K562 (cell line): ENCODE measurements at places on chromosomes 6 and 20. TPM values are rescaled to one million over a fixed set of nuclear protein-coding genes. Genes with fewer than 3 reads are reported as not detected.

GLYATL3 gene
- total RNA-seq, result not detected in 2 replicates

IFT52 gene
- total RNA-seq, result 15.3 and 17.6 TPM in 2 replicates

QRSL1 gene
- 16.3 and 19.6 TPM in 2 replicates for total RNA-seq

GNAS-AS1 gene
- total RNA-seq, result 1.2 and 1.3 TPM in 2 replicates

EDN1 gene
- total RNA-seq, result not detected in 2 replicates

DNA sequence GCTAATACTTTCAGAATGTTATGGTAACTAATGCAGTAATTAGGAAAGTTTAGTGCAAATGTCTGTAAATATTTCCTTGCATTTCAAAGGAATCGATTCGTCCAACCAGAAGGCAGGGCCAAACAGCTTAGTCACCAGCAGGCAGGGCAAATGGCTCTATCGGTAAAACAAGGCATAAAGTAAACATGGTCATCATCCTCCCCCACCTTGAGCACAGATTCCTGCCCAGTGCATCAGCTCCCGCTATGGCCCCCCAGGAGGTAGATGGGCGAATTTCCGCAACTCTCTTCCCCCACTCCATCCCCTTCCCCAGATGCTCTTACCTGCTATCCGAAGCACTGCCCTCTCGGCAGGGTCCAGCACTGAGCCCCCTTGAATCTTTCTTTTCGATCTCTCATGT lies 103.8 kb upstream of the BEND6 start:
- no peak for DNase-seq

GRCh38 chr6:106185615-106186014 lies 99.5 kb downstream of the PRDM1 start:
- no peak for DNase-seq

- no peak for DNase-seq
Measured at GRCh38 chr20:56933331-56933698, 304.2 kb downstream of the TFAP2C start.

DNA sequence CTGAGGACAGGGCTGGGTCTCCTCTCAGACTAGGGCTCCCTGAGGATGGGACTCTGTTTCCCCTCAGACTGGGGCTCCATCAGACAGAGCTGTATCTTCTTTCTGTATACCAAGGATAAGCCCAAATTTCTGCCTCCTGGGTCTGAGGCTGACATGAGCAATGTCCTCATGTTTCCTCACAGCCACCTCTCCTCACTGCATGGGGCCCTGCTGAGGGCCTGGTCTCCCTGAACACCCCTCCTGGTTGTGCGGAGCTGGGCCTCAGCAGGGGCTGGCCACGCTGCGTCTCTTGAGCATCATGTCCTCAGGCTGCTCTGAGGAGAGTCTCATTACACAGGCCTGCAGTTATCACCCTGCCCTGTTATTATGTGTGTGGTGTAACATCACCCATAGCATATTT lies 144.6 kb downstream of the LRFN2 start:
- DNase-seq, result no peak

DNA sequence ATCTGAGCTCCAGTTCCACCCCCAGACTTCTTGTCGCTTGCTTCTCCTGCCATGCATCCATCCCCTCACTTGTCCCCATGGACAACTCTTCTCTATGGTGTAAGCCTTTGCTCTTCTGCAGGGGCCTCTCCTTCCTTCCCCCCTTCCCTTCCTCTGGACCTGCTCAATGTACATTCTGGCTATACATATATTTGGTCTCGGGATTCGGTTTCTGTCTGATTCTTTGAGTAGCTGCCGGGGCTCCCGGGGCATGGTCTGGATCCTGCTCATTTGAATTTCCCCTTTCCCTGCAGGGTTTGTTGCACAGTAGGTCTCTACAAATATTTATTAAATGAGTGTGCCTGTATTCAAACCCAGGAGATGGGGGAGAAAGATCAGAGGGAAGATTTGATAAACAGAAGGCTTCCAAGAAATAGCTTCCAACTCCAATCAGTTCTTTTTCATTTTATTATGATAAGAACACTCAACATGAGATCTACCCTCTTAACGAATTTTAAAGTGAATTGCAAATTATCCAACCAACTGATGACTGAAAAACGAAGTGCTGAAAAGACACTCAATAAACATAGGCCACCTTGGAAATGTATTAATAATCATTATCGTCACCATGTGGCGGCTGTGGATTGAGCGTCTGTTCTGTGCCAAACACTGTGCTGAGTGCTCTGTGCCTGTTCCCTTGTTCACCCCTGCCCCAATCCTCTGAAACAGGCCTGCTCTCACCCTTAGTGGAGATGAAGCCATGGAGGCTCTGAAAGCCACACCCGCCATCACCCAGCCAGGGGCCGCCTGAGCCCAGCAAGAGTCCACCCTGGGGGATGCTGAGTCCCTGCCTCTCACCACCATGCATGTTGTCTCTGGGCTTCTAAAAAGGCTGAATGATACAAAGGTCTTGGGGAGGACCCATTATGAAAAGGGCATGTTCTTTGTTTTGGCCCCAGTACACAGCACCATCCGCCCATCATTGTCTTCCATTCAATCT lies 34.3 kb upstream of the APCDD1L start:
- no peak for DNase-seq

DNA sequence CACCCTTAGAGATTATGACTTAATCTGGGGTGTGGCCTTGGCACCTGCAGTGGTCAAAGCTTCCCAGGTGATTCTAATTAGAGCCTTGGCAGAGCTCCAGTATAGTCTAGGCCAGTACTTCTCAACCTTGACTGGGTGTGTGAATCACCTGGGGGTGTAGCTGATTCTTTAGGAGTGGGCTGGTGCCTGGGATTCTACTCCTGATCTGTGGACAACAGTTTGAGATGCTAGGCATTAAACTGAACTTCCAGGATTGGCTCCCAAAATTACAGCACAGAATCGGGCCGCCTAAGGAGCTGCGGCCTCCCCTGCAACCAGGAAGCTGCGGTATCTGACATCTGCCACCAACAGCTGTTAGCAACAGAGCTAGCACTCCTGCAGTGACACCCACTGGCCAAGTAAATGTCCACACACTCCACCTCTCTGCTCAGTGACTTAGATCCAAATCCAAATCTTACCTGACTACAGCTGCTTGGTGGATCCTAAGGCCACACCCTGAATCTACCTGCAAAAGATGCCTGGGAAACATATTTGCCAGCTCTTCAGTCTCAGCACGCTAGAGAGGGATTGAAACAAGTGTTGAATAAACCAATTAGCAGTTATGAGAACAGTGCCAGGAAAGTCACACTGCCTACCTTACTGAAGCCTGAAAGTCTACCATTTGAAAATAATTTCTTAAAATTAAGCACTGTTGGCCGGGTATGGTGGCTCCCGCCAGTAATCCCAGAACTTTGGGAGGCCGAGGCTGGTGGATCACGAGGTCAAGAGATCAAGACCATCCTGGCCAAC lies 126.7 kb downstream of the UNC5CL start:
- peak; percentile 67 for DNase-seq

DNA sequence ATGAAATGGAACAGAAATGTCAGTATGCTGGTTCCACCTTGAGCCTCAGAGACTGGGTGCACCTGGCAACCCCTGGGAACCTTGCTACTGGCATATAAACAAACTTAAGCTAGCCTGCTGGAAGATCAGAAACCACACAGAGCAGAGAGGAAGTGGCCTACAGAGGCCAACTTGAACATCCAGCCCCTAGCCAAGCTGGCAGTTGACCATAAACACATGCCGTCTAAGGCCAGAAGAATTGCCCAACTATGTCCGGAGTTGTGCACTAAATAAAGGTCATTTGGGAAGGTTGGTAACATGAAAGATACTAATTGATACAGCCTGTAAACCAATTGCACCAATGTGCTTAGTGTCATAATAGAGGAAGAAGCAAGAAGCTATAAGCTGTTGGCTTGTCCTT lies 266.6 kb upstream of the BTBD3 start:
- no peak for DNase-seq

GRCh38 chr6:137692806-137693205 lies 174.3 kb upstream of the TNFAIP3 start:
- DNase-seq, result no peak

DNA sequence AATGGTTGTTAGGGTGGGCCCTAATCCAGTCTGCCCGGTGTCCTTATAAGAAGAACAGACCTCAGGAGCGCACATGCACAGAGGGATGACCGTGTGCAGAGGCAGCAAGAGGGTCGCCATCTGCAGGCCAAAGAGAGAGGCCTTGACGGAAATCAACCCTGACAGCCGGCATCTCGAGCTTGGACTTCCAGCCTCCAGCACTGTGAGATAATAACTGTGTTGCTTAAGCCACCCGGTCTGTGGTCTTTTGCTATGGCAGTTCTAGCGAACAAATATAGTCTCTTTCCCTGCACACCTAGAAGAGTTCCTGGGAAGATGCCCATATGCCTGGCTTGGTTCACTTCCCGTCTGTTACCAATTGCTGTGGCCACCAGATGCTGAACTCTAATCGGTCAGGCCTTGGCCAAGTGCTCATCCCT lies 35.3 kb upstream of the PTGIS start:
- peak; percentile 46 for DNase-seq

DNA sequence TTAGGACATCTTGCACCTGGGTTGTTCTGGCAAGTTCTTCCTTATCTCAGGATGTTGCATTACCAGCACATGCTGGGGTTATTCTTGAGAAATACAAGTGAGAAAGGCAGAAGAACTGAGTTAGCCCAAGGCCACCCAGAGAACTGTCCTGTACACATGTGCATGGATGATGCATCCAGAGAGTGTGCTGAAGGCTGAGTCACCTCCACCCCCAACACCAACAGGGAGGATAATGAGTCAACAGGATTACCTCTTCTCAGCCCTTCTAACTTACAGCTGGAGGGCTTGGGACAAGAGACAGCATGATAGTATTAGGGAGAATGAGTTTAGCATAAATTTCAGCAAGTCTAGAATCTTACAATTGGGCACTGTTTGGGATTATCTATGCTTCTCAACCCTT lies 8.5 kb downstream of the SCGN start:
- DNase-seq, result no peak

DNA sequence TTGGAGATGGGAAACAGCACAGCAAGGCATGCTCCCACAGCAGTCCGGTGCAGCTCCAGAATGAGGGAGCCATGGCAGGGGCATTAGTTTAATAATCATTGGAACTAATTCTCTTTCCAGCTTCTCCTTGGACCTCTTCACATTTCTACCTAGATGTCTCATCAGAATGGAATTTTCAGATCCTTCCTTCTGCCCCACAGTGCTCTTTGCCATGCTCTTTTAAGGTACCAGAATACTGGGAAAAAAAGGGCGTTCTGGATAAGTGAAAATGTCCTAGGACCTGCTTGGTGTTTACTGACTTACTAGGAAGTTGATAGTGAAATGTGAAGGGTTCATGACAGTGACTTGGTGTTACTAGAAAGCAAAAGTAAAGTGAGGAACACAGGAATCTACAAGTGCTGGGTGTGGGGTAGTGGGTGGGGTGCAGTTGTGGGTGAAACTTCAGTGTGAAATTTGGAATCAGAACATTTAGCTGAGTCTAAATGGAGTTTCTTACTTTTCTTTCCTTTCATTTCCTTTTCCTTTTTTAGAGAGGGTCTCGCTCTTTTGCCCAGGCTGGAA lies 207.1 kb downstream of the ARID1B start:
- DNase-seq, result no peak

DNA sequence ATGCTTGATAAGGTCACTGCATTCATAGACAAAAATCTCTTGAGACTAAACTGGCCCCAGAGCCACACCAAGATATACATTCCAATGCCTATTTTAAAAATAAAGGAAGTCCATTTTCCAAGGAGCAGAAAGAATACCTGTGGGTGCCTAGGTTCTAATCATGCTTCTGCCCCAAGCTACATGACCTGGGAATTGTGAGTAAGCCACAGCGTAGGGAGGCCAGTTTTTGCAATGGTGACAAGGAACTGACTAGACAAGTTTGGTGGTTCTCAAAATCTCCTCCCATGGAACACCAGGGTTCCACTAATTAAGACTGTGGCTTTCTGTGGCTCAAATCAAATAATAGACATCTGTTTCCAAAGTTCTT lies 83.3 kb downstream of the GMDS start:
- no peak for DNase-seq

DNA sequence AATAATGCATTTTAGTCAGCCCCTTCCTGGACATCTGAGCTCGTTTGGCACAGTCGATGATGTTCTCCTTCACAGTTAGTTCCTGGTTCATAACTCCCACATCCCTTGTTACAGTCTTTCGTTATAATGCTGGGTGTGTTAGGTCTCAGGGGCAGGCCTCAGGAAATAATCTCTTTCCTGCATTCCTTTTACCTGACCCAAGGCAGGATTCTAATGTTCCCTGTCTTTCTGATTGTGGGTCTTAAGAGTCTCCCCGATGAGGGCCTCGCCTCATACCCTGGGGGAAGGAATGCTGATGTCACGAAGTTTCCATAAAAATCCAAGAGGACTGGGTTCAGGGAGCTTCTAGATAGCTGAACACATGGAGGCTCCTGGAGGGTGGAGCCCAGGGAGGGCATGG lies 104.0 kb upstream of the CARMIL1 start:
- no peak for DNase-seq

GRCh38 chr20:52837378-52837777 lies 134.8 kb upstream of the TSHZ2 start:
- DNase-seq, result no peak

- no peak for DNase-seq
Measured at GRCh38 chr20:20261159-20261558, 106.7 kb upstream of the INSM1 start.

DNA sequence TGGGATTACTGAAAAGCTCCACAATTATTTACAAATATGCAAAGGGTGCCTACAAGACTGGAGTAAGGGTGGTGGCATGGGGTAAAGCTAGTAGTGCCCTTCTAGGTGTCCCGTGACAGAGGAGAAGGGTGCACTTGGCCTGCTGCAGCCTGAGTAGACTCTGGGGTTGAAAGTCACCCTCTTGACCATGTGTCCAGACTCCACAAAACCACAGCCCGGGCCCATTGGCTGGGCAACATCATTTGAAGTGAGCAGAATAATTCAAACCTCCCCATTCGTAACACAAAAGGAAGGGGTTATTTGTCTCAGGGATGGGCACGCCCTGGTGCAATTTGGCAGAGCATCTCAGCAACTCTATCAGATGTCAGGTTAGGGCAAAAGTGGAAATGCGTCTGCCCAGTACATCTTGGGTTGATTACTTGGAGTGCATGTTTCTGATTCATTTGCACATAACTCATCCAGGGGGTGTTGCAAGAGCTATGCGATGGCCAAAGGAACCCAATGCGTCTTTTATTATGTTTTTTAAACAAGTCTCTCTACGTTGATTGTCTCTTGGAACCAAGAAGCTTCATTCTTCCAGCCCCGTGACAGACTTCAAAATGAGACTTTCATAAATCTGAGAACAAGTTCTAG lies 56.7 kb downstream of the ISM1 start:
- no peak for DNase-seq

- no peak for DNase-seq
Measured at GRCh38 chr6:43909474-43910148, 139.6 kb downstream of the VEGFA start.

DNA sequence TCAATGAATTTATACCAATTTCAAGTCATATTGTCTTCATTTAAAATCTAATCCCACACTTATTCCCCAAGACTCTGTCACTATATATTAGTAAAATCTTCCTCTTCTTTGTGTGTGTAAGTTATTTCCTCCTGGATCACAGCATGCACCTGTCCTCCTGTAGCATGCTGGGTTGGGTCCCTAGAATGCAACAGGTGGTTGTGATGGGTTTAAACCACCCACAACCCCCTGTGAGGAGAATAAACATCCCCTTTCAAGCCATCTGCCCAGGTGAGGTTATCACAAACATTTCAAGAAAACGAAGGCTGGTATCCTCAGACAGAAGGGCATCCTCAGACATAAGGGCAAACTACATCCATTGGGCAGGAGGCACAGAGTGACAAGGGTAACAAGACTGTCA lies 26.4 kb downstream of the DZANK1 start:
- no peak for DNase-seq
